Bone marrow (tissue), 2 donors: ENCODE measurements at places on chromosomes 5 and 9.

- no peak for DNase-seq
These were observed 1.3 kb downstream of the RANBP3L start for GRCh38 chr5:36300191-36300926.

GRCh38 chr9:113996531-113997001, 81.5 kb downstream of the AMBP start:
- DNase-seq, result no peak

DNA sequence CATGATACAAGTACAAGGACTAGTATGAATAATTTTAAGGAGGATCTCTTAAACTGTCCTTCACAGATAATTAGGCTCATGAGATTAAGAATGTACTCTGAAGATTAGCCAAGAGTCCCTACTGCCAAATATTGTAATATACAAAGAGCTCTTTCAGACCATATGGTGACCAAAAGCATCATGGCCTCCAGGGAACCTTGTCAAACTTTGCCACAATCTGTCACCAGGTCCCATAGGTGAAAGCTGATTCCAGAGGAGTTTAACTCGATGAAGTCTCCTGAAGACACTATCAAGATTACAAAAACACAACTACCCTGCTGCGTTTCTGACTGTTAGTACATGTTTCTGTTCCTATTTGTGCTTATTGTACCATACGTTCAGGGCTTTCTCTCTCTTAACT, 395.4 kb upstream of the ITGA1 start:
- no peak for DNase-seq

GRCh38 chr5:54553659-54554207, 36.2 kb downstream of the SNX18 start:
- DNase-seq, result no peak

DNA sequence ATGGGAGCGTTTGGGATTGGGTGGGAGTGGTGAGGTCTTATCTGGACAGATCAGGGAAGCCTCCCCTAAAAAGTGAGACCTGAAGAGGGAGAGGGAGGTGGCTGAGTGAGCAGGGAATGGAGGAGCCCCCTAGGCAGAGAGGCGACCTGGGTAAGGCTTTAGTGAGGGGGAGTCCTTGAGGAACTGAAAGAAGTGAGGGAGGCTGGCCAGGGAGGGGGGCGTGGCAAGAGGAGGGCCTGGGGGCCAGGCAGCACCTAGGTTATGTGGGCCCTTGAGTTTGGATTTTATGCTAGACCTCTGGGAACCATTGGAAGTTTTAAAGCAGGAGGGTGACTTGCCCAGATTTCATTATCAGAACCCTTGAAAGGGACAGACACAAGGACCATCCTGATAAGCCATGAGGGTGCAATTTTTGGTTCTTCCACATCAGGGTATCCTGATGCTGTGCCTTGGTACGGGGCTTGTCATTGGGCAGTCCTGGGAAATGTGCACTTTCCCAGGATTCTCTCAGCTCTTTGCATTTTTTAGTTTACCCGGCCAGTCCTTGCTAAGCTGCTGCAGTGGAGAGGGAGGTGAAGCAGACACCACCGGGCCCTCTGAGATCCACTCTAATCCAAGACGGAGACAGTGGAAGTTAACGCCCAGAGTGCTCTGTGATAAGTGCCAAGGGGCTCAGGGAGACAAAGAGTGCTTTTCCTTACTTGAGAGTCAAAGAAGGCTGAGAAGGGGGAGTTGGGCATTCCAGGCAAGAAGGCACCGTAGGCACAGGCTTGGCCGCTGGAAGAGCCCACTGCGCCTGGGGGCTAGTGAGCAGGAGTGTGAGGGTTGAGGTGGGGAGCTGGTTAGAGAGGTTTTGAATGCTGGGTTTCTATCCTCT, 16.1 kb downstream of the GSN start:
- no peak for DNase-seq

- no peak for DNase-seq
These were observed 57.9 kb upstream of the PPP3R2 start for GRCh38 chr9:101652601-101653175.
